NCI-H1105 treated with DMSO at 0.1 percent for 48 hours (cell line): ENCODE measurements at places on chromosomes 7 and 10.
A peak's percentile ranks its signal among the peaks of the same experiment; 100 is the strongest.

- DNase-seq: no peak
These were observed 130.5 kb upstream of the TNS3 start for GRCh38 chr7:47712416-47712815.

DNA sequence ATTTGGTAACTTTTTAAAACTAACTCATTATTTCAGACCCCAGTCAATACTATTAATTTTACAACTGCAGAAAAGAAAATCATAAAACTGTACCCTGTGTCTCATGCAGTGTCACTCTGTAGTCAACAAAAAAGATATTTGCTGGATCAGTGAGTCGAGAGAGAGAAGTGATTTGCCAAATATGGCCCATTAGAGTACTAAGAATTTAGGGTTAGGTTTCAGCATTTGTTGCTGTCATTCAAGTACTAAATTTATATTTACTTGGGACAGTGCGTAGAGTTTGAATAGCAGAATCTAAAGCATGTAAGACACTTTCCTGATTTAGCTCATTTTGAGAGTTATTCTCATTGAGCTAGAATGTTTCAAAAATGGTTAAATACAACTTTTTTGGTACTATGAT, 38.9 kb downstream of the CACNA2D1 start:
- no peak for DNase-seq

GRCh38 chr7:55075464-55076021, 56.7 kb downstream of the EGFR start:
- no peak for DNase-seq

- DNase-seq: peak; percentile 20
These were observed 918 bp downstream of the PWWP2B start for GRCh38 chr10:132397671-132398565.

GRCh38 chr10:133390597-133391248, 3.2 kb upstream of the MTG1 start:
- no peak for DNase-seq
